Activated CD8-positive, alpha-beta T cell treated with anti-CD3 and anti-CD28 coated beads, Interleukin-2, amount 10 ng/mL, durations not matched to agents 7 days and 5 days (primary cell): ENCODE measurements at places on chromosomes 1 and 21.

DNA sequence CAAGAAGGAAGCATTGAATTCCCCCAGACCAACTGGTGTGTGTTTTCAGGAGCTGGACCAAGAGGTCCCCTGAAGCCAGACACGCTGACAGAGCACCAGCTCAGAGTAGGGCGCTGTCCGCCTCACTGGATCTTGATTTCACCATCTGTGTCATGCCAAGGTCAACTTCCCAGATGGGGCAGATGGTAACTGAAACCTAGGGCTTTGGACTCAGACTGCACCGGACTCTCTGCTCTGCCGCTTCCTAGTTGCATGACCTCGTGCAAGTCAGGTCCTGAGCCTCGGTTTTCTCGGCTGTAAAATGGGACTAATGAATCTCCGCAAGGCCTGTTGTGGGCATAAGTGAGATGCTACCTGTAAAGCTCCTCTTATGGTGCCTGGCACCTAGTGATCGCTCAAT lies 17.9 kb upstream of the CASZ1 start:
- DNase-seq, result no peak

DNA sequence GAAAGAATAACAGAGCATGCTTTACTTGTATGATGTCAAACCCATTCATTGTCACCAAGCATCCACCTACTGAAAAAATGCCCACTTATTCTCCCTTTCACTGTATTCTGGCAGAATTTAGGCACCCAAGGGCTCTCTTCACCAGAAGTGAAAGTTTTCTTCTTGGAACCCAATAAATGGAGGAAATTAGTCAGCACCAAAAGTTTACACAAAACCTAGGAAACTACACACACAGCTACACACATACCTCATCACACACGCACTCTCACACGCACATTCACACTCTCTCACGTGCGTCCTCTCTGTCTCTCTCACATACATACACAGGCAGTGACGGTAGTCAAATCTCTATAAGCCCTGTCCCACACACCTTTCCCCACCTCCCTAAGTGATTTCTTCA lies 37.6 kb downstream of the MCOLN2 start:
- DNase-seq, result peak; percentile 32

DNA sequence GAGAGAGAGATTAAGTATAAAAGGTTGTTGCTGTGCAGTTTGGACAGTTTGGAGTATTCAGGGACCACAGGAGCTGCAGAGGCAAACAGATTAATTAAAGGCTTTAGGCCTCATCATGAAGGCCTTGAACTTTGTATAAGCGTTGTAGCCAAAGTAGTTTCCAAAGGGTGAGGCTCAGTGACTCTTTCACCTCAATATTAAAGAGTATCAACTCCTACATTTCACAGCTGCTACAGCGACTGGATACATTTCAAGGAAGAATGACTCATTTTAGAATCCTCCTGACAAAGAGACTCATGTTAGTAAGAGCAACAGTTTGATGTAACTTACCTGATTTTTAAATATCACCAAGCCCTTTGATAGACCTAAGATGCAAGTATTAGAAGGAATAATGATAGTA lies 355.5 kb downstream of the HLX start:
- no peak for DNase-seq

DNA sequence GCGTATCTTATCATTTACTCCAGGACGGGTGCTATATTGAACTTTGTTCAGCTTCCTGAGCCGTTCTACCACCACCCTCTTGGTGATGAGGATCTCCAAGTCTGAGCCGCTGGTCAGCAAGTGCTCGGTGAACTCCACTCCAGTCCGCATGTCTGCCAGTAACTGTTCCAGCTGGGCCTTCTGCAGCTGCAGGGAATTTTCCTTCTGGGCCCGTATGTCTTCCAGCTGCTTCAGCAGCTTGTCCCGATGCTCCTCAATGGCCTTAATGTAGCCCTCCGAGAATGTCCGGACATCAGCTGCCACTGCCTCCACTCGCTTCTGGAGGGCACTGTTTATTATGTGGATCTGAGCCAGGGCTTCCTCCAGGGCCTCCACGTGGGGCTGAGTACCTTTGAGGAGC lies 3.4 kb downstream of the TRIM45 start:
- no peak for DNase-seq

GRCh38 chr1:100557606-100557953 lies 19.6 kb downstream of the GPR88 start:
- no peak for DNase-seq

- DNase-seq, result no peak
These were observed 42.8 kb upstream of the RASAL2 start for GRCh38 chr1:178051071-178051470.

DNA sequence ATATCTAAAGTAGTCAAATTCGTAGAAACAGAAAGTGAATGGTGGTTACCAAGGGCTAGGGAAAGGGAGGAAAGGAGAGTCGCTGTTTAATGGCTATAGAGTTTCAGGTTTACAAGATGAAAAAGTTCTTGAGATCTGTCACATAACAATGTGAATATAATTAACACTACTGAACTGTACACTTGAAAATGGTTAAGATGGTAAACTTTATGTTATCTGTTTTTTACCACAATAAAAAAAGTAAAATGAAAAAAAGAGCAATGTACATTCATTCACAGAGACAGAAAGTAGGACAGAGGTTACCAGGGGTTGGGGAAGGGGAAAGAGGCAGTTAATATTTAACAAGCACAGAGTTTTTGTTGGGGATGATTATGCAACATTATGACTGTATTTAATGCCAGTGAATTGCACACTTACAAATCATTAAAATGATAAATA lies 53.3 kb upstream of the SEC16B start:
- DNase-seq, result no peak

- no peak for DNase-seq
These were observed 23.5 kb downstream of the RNASEL start for GRCh38 chr1:182565537-182565936.

GRCh38 chr1:24502709-24503058 lies at the start of gene RCAN3:
TSS of gene RCAN3 (plus strand) at chr1:24502836. CDS start at chr1:24514373, 11,537 bp downstream.
- DNase-seq, result peak; percentile 93

DNA sequence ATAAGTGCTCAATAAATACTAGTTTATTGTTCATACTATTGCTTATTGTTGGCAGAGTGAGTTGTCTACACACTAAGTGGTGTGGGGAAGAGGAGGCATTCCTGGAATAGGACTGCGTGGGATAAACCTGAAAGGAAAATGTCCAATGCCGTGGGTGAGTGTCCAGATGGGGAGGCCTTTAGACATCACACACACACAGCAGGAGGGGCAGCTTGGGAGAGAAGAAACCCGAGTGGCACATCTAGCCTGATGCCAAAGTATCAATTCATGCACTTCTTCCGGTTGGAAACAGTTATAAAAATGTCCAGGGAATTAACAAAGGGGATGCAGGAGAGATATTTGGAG lies 27.3 kb downstream of the CCN1 start:
- DNase-seq, result no peak
